AG04450 (cell line): ENCODE measurements at places on chromosomes 16 and 17. TPM values are rescaled to one million over a fixed set of nuclear protein-coding genes. Genes with fewer than 3 reads are reported as not detected.

The ZNF778 gene
- polyA plus RNA-seq, result 11.3 and 13.1 TPM in 2 replicates

The ALOXE3 gene
- polyA plus RNA-seq, result 0.04 and 0.05 TPM in 2 replicates

DNA sequence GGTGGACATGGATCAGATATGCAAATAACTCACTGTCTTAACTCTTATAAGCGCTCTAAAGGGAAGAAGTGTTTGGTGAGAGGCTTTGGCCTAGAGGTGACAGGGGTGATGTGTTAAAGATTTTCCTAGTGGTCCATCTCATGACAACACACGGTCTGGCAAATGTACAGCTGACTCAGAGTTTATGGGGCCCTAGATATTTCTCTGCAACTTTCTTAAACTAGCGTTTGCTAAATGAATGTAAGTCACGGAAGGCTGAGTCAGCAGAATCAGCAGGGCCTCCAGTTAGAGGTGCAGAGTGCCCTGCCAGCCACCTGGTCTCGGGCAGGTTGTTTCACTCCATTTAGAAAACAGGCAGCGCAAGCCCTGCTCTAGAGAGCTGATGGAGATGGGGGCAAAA is 40.1 kb downstream of the CLEC16A start:
- DNase-seq, result peak; percentile 65

DNA sequence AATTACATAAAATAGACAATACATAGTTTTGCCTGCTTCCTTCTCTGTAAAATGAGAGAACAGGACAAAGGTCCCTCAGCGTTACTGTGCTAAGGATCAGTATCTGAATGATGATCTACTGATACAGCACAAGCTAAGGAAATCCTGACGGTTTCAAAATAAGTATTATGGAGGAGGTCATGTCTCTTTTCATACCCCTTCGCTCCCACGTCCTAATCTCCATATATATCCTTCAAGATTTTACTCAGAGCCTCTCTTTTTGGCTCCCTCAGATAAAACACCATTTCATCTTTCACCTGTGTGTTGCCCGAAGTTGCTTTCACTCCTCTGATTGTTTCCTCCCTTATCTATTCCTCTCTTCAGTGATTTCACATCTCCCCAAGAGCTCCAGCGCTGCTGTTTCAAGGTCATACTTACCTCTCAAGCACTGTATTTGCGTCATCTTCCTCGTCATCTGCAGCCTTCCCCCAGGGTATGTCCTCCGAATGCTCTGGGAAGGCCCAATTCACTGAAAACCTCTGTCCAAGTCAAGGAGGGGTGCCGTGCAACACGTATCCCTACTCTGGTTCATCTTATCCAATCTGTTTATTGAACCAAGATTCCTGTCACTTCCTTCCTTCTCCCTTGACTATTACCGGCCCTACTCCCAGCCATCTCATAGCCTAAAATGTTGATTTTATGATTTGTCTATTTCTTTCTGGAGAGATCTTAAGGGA is 1.2 kb upstream of the BLTP2 start:
- no peak for DNase-seq

- DNase-seq, result no peak
These were observed 86.7 kb downstream of the CLEC16A start for GRCh38 chr16:11030990-11031510.

DNA sequence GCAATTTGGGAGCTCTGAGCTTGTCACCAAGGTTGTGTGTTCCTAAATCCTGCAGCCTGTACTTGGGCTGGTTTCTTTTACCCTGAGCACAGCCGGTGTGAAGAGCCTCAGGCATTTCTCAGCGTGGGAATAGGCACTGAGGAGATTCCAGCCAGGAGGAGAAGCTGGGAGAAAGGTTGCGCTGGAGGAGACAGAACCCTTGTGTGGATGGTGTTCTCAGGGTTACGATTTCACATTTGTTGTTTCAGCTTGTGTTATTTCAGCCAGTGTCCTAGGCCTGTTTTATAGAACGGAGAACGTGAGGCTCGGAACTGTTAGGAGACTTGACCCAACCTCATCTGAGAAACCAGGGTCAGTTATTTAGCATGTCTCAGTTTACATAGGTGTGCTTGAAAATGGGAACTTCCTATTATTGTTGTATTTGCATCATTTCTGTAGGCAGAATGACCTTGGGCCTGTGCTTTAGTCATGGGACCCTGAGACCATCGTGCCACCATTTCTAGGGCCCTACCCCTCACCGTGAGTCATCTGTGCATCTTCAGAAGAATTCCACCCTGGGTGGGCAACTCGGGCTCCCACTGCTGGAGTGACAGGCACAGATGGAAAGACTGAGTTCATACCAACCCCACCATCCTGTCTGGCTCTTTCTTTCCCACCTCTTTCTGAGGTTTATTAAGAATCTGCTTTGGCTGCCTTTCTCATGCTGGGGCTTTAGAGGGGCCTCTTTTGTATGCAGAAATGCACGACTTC is 134.9 kb downstream of the MSI2 start:
- DNase-seq, result no peak

The METTL9 gene
- 102 and 142 TPM in 2 replicates for polyA plus RNA-seq

GRCh38 chr16:23905027-23905426 is 69.2 kb downstream of the PRKCB start:
- DNase-seq, result peak; percentile 16

The ANKS3 gene
- polyA plus RNA-seq, result 14.0 and 15.0 TPM in 2 replicates
